ENCODE measurements at places on chromosomes 4 and X. TPM values are rescaled to one million over a fixed set of nuclear protein-coding genes. Genes with fewer than 3 reads are reported as not detected.

GRCh38 chr4:89158884-89159503 is 47.7 kb downstream of the TIGD2 start:
- H3K4me1 ChIP-seq = no peaks in the 10 kb centered on the region
- no peak overlapping the region for H3K4me3 ChIP-seq
- H3K36me3 ChIP-seq = no peaks in the 10 kb centered on the region

GRCh38 chrX:77444545-77444944 is 2.6 kb upstream of the FGF16 start:
- H3K4me3 ChIP-seq = no peak overlapping the region
- H3K36me3 ChIP-seq = peaks cover 2% of the 10 kb centered on the region
- H3K27me3 ChIP-seq = peaks cover 24% of the 10 kb centered on the region
- no peak for DNase-seq

GRCh38 chr4:38548256-38548655 is 115.7 kb upstream of the KLF3 start:
- DNase-seq = no peak
- H3K27me3 ChIP-seq = peaks cover 80% of the 10 kb centered on the region
- no peak overlapping the region for H3K4me3 ChIP-seq
- H3K36me3 ChIP-seq = no peaks in the 10 kb centered on the region

DNA sequence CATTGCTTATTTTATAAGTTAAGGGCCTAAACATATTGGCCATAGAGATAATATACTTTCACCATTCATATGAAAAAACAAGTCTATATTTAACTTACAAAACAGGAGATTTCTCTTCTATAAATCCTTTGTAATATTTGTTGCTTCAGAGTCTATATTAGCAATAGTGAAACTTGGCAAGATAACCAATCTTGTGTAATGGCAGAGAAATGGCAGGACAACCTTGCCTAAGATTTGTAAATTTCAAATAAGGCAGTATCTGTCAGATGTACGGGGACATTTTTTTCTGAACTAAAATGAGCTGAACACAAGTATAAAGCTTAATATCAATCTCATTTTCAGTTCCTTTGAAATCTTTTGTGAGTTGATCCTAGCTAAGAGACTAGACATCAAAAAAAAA is 17.8 kb upstream of the CPEB2 start:
- no peak overlapping the region for H3K4me3 ChIP-seq
- no peak for DNase-seq
- H3K27me3 ChIP-seq = peaks cover 30% of the 10 kb centered on the region
- H3K4me1 ChIP-seq = peaks cover 11% of the 10 kb centered on the region

DNA sequence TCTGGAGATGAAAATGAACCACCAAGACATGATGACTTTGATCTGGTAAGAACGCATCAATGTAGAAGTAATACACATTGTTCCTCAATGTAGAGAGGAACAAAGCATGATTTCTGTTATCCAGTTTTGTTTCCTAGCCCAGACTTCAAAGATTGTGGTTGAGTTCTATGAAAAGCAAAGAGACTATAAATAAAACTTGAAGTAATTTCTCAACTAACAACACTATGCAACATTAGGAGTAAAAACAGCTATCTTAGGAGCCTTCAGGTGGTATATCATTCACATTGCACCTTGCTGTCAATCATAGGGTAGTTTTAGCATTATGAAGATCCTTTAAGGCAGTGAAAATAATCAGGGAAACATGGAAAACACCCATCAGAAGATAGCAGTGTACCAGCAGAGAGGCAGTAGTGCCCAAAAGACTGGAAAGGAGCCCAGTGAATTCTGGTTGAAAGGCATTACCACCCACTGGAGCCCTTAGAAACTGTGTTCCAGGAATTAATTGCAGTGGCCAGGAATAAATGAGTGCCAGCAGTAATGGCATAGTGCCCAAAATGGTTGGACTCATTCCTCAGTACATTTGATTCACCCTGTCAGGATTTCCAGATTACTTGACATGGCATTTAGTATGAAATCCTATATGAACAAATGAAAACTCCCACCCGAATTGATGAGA is 300.7 kb upstream of the CXXC4 start:
- no peak for DNase-seq
- H3K4me3 ChIP-seq = no peak overlapping the region
- H3K36me3 ChIP-seq = peaks cover 3% of the 10 kb centered on the region
- H3K27ac ChIP-seq = no peak overlapping the region

Gene MSANTD1
- 0.99 TPM for total RNA-seq

- no peaks in the 10 kb centered on the region for H3K36me3 ChIP-seq
- DNase-seq = no peak
These were observed 62.5 kb upstream of the NFKB1 start for GRCh38 chr4:102438396-102439235.
